ENCODE measurements at places on chromosomes 3 and 15. TPM values are rescaled to one million over a fixed set of nuclear protein-coding genes. Genes with fewer than 3 reads are reported as not detected.

PROK2 gene
- polyA plus RNA-seq, result not detected

- DNase-seq, result no peak
Observed at GRCh38 chr3:134306320-134306719, 55.7 kb upstream of the RYK start.

GRCh38 chr15:47570881-47571640 is 146.2 kb upstream of the SEMA6D start:
- DNase-seq, result no peak

C2CD4B gene
- polyA plus RNA-seq, result not detected

GRCh38 chr3:34998902-34999301 is 640.4 kb upstream of the ARPP21 start:
- no peak for DNase-seq

DNA sequence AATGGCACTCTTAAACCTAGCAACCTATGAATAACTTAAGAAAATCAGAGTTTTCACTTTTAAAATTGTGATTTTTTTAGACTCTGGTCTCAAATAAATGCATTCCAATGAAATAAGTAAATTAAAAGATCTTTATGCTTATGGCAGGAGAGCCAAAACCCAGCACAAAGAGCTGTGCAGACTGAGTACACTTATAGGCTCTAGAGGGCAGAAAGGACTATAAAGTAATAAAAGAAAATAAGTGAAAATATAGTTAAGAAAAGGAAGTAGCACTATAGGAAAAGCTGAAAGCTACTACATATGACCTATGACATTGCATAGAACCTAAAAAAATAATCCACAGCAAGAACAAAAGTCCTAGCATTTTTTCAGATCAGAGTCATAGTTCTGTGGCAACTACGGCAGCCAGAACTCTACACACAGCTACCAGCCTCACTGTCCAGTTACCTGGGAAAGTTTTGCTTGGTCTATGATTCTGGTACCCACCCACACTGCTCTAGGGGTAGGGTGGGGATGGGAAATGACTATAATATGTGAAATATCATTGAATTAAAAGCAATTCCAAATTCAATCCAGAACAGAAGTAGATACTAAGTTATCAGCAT is 30.5 kb downstream of the CLASP2 start:
- no peak for DNase-seq

GRCh38 chr3:172239218-172239790 is 199.9 kb downstream of the FNDC3B start:
- no peak for DNase-seq

DNA sequence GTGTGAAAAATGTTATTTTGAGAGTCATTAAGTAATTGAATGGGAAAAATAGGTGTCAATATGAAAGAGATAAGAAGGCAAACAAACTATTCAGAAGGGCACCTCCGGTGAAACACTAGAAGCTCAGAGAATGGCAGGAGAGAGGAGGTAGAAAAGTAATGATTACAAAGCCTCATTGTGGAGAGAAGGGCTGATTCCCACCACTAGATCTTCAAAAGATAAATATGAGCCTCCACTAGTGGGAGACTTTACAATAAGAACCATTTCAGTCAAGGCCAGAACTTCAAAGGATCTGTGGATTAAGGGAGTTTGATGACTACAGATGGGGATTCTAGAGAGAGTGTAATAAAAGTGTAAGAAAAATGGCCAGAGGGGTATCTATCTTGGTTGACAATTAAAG is 535.6 kb downstream of the NLGN1 start:
- no peak for DNase-seq

CLN6 gene
- 13.0 TPM for polyA plus RNA-seq

PLA2G4D gene
- not detected for polyA plus RNA-seq

WNT5A gene
- 168 TPM for polyA plus RNA-seq

GRCh38 chr3:170096342-170096741 is 58.5 kb downstream of the GPR160 start:
- no peak for DNase-seq

DNA sequence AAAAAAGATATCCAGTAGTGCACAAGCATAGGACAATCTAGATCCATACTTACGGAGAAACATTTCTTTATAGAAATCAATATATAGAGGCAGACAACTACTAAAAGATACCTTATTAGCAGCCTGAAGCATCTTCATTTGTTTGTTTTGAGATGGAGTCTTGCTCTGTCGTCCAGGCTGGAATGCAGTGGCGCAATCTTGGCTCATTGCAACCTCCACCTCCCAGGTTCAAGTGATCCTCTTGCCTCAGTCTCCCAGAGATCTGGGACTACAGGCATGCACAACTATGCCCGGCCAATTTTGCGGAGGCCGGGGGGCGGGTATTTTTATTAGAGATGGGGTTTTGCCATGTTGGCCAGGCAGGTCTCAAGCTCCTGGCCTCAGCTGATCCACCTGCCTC is 18.3 kb upstream of the SLMAP start:
- DNase-seq, result no peak

FAM174B gene
- 2.1 TPM for polyA plus RNA-seq

DNA sequence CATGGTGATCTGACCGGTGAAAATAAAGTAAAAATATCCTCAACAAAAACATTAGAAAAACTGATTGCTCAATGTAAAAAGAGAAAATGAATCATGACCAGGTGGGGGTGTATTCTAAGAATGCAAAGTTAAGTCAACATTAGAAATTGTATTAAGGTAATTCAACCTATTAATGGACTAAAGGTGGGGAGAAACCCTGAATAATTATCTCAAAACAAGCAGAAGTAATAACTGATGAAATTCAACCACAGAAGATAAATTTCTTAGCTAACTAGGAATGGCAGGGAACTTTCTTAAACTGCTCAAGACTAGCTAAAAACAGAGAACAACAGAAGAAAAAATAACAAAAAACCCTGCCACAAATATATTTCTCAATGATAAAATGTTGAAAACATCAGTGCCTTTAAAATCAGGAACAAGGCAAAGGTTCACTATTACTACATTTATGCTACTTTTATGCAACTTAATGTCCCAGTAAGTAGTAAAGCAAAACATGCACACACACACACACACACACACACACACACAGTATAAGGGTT is 204.4 kb upstream of the THBS1 start:
- DNase-seq, result no peak

- no peak for DNase-seq
Observed at GRCh38 chr15:68933001-68933400, 2.7 kb downstream of the SPESP1 start.

COL6A5 gene
- polyA plus RNA-seq, result not detected

DNA sequence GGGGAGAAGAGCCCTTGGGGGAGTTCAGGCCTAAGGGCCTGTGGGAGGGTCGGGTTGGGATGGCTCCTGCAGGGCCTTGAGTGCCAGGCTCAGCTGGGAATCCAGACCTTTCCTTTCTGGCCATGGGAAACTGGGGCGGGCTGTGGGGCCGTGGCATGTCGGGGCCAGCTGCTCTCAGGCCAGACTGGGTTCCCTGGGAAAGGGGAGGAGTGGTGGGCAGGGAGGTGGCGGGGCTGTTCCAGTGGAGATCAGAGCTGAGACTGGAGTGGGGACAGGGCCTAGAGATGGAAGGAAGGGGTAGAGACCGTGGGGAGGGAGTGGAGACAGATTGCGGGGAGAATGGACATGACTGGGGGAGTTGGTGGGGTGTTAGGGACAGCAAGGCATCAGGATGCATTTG is 20.3 kb downstream of the FBLN2 start:
- no peak for DNase-seq

DNA sequence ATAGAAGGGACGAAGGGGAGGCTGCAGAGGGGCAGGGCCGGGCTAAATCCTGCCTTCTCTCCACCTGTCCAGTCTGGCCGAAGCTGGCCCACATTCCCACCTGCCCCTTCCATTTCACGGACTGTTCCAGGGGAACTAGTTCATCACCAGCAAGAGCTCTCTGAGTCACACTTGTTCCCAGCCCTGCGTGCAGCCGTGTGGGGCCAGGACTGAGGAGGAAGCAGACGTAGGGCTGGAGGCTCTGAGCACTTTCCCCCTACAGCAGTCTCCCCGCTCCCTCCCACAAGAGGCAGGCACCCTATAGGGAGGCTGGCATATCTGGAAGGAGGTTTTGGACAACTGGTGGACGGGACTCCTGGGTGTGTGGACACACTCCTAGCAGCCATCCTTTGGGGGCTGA is 3.0 kb downstream of the ITIH4 start:
- no peak for DNase-seq

DNA sequence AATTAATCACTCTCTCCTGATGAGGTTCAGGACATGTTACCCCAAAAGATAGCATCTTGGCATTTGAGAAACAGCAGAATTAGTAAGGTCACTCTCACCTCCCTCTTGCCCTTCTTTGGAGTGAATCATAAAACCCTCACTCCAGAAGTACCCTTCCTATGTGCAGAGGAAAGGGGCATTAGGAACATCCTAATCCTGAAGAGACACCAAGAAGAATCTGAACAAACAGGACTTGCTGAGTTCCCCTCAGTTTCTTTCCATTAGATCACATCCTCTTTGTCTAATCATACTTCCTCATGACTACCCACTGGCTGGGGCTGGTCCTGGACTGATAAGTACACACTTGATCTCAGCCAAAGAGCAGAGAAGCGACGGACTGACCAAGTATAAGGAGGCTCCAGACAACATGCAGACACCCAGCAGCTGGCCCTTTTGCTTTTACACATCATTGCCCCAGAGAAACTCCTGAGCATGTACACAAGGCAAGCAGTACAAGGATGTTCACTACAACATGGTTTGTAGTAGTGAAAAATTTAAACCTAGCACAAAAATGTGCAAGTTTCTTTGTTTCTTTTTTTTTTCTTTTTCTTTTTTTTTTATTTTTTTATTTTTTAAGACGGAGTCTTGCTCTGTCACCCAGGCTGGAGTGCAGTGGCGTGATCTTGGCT is 15.0 kb upstream of the TM6SF1 start:
- peak; percentile 18 for DNase-seq

DNA sequence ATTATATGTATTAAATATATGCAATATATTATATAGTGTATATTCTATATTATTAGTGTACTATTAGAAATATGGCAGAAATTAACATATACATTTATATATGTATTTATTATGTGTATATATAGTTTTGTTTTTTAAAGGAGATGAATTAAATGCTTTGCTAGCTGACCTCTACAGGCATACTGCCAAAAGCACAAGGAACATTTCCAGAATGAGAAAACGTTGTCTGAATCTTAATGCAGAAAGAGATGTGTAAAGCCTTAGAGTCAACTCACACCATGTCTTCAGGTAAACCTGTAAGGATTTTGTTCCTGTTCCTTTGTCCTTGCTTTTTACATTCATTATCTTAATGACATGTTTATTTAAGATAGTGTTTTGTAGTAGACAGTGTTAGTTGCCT is 111.9 kb downstream of the ST8SIA2 start:
- DNase-seq, result no peak

DNA sequence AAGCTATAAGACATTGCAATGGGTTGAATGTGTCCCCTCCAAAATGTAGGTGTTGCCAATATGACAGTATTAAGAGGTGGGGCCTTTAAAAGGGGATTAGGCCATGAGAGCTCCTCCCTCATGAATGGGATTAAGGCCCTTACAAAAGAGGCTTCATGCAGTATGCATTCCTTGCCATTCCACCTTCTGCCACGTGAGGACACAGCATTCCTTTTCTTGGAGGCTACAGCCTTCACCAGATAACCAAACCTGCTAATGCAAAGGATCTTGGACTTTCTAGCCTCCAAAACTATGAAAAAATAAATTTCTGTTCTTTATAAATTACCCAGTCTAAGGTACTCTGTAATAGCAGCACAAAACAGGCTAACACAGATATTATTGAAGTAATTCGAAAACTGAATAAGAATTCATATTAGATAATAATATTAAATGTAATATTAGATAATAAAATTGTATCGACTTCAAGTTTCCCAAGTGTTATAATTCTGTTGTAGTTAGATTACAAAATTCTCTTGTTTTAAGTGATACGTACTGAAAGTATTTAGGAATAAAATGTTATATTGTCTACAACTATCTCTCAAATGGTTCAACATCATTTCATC is 29.4 kb upstream of the ATP8B4 start:
- DNase-seq, result peak; percentile 37

DNA sequence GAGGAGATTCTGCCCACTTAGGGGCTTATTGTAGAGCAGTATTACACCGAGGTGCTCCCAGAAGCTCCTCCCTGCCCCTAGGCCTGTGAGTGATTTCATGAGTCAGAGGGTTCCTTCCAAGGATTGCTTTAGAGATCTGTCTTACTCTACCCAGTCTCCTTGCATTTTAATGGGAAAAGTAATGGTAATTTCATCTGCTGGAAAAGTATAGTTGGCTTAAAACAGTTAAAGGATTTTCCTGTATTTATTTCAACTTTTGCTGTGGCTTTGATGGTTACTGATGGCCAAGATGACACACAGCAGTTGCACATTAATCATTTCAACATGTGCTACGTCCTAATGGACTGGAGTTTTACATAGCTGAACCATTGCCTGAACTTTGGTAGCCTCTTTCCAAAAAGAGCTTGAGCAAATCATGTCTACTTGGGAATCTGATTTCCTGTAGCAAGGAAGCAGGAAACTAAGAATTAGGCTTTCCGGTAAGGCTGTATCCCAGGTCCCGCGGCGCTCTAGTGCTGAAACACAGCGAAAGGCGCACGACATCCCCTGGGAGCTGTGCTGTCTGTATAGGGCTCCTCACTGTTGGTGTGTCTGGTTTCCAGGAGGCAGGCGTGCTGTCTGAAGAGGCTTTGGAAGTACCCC is 9.2 kb upstream of the PGPEP1L start:
- DNase-seq, result no peak

COLQ gene
- 0.91 TPM for polyA plus RNA-seq

DNA sequence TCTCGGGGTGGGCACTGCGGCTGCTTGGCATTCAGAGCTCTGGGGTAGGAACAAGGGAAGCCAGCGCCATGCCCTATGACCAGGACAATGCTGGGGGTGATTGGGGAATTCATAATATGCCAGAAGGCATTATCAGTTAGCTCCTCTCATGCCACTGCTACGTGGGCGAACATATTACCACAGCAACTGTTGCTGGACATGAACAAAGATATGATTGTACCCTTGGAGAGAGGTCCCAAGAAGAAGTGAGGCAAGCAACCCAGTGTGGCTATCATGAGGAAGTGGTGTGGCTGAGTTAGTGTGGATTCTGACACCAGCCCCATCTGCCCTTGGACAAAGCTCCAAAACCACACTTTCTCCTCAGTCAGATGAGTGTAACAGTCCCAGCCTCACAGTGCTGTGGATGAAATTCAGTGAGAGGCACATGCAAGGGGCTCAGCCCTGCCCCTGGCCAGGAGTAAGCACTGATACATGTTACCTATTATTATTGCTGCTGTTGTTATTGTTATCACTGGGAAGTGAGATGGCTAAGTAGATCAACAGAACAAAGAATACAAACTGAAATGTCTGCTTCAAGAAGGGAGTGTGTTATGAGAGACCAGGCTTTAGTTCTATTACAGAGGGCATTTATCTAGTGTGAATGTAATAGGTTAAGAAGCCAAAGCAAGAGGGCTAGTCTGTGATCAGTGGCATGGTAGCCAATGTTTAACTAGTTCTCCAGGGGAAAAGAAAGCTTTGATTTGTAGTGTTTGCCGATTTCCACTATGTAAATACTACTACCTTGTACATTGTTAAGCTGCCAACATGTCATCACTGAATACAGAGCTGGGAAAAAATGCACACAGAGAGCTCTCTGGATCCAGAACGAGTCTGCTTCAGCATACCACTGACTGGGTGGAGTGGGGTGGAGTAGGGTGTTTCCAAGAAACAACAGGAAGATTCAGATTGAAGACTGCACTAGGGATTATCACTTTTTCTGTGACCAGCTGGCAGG is 222.3 kb upstream of the EIF1B start:
- no peak for DNase-seq

ADAMTSL3 gene
- polyA plus RNA-seq, result 0.06 TPM

All from AG04450 (cell line).